Activated CD4-positive, alpha-beta T cell treated with anti-CD3 and anti-CD28 coated beads, Interleukin-2, amount 50 U/mL, for 24 hours (primary cell): ENCODE measurements at places on chromosomes 5 and 9.

- no peak for DNase-seq
Observed at GRCh38 chr5:67476531-67476930, 279.9 kb upstream of the CD180 start.

GRCh38 chr5:103102234-103102633 lies 17.7 kb downstream of the GIN1 start:
- DNase-seq: no peak

GRCh38 chr5:168282120-168282519 lies 9.3 kb upstream of the WWC1 start:
- DNase-seq: no peak

DNA sequence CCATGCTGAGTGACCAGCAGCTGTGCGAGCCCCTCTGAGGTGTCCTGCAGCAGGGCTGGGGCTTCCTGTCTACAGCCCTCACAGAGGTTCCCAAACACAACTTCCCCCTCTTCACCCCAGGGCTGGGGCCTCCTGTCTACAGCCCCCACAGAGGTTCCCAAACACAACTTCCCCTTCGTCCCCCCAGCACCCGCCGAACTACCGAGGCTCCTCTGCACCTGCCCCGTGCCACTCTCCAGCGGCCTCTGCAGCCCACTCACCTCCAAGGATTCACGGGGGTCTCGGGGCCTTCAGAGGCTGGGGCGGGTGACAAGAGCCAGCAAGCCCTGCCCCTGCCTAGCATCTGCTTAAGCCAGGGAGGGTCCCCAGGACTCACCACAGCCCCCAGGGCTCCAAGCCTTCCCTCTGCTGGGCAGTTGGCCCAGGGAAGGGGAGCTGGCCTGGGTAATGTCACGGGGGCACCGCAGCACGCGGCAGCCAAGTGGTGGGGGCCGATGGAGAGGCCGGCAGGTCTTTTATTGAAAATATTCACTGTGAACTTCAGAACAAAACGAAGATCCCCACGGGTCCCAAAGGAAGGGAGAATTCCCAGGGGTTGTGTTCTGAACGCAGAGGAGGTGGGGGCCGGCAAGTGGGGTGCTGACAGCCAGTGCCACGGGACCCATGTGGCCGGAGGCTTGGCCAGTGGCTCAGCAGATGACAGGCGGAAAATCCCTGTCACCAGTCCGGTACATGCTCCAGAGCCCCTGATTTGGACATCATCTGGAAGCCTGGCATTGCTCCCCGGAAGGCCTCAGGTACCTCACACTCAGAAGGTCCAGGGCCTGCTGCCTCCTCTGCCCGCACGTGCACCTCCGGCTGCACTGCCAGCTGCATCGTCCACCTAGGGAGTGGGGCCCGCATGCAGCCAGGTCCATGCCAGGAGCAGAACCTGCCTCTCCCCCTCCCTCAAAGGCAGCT lies 125.3 kb downstream of the ADAMTS2 start:
- DNase-seq: no peak

DNA sequence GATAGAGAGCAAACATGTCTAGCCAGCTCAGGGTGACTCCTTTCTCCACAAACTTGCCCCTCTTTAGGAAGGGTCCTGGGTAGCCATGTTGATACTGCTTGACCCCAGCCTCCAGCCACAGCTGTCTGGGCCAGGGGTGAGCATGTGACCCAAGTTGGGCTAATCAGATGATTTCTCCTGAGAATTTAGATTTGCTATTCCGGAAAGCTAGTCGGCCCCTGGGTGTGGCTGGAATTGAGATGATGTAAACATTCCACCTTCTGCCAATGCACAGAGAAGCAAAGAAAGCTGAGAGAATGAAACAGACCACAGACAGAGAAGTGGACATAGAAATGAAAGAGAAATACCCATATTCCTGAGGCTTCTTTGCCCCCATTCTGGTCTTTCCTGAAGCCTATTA lies 17.8 kb upstream of the B4GALT1 start:
- DNase-seq: no peak

GRCh38 chr9:79671558-79671957 lies 99.8 kb downstream of the TLE4 start:
- DNase-seq: no peak

DNA sequence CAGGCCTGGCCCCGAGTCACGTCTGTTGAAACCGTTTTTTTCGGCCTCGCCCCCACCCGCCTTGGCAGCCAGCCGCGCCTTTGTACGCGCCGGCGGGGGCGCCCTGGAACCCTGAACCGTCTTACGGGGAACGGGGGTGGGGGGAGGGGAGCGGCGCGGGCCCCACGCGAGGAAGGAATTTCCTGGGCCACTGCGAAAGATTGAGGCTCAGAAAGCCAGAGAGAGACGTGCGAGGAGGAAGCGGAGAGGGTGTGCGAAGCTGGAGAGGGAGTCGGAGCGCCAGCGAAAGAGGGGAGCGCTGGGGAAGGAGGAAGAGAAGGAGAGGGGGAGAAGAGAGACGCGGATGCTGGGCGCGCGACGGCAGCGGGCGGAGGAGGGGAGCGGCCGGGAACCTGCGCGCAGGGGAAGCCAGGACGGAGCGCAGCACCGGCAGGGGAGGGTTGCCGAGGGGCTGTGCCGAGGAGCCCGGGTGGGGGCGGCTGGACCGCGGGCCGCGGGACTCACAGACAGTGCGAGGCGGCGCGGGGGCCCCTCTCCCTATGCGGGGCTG lies 4.6 kb upstream of the PRDM12 start:
- DNase-seq: no peak

- DNase-seq: no peak
Observed at GRCh38 chr5:55570570-55570969, 35.8 kb upstream of the PLPP1 start.

- DNase-seq: no peak
Observed at GRCh38 chr5:34609951-34610441, 46.1 kb upstream of the RAI14 start.
